Breast epithelium (tissue), 4 donors: ENCODE measurements at places on chromosomes 5 and 9. TPM values are rescaled to one million over a fixed set of nuclear protein-coding genes. Genes with fewer than 3 reads are reported as not detected.

DNA sequence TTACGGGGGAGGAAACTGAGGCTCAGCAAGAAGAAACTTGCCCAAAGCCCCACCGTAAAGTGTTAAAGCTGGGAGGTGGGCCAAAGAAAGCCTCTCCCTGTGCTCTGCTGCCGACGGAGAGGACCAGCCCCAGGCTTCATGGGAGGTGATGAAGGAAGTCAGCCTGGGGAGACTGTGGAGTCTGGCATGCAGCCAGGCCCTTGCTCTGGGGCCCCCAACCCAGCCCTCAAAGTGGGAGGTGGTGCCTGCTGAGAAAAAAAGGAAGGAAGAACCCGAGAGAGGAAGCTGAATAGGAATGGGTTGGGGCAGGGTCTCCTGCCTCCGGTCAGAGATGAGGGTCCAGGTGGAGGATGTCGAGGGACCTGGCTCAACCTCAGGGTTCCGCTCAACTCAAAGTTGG, 3.8 kb downstream of the RNF44 start:
- DNase-seq: no peak

SLC9A3 gene
- total RNA-seq: 5.6 TPM

AGXT2 gene
- total RNA-seq: not detected

MSMP gene
- not detected for total RNA-seq

ADAMTS13 gene
- 0.88 TPM for total RNA-seq

DNA sequence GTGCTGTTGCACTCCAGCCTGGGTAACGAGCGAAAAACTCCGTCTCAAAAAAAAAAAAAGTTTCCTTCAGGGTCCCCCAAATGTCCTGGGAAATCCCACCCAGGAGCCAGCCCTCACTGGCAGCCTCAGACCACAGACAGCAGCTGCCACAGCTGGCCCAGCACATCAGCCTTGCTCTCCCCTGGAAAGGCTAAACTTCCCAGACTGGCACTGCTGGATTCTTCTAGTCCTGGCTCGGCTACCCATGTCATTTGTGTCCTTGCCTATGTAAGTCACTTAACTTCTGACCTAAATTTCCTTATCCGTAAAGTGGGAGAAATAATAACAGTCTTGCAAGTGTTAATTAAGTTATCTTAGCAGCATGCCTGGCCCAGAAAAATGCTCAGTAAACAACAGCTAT, 8.6 kb upstream of the PRRC2B start:
- DNase-seq: no peak

SAXO1 gene
- 0.16 TPM for total RNA-seq

DNA sequence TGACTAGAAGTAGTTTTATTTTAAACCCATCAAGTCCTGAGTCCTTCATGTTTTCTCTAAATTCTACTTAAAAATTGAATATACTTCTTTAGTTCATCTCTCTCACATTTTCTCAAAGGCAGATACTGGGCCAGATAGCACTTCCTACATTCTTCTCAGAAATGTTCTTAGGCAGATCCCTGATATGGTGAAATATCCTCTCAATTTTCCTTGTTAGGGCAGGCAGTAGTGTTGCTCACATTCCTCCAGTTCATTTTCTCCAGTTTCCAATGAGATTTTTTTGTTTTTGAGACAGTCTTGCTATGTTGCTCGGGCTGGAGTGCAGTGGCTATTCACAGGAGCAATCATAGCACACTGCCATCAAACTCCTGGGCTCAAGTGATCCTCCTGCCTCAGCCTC, 5.7 kb downstream of the GCNT1 start:
- DNase-seq: no peak

DNA sequence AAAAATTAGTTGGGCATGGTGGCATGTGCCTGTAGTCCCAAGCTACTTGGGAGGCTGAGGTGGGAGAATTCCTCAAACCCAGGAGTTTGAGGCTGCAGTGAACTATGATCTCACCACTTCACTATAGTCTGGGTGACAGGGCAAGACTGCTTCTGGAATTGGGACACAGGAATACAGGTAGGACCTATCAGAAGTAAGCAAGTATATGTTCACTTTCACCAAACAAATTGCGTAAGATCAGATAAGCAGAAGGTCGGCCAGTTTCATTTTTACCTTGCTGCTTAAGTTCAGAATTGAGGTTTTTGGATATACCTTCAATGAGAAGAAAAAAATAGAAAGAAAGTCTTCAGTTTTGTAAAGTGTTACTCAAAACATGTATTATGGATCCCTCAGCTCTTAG, 171.7 kb downstream of the MAT2B start:
- no peak for DNase-seq

BARX1 gene
- total RNA-seq: 2.6 TPM

PCDHGB3 gene
- total RNA-seq: 10.2 TPM

GRCh38 chr5:180832638-180833068, 28.4 kb downstream of the ZFP62 start:
- DNase-seq: no peak

- no peak for DNase-seq
Observed at GRCh38 chr5:149002053-149002452, 60.8 kb downstream of the SH3TC2 start.

SEPTIN8 gene
- 40.0 TPM for total RNA-seq

TMC1 gene
- total RNA-seq: 0.16 TPM

PRRT1B gene
- not detected for total RNA-seq

GRCh38 chr5:40089269-40089668, 590.4 kb upstream of the PTGER4 start:
- DNase-seq: no peak

- no peak for DNase-seq
Observed at GRCh38 chr5:123997064-123997461, 485.1 kb downstream of the CSNK1G3 start.

- no peak for DNase-seq
Observed at GRCh38 chr5:11452852-11453251, 451.4 kb downstream of the CTNND2 start.

- no peak for DNase-seq
Observed at GRCh38 chr9:129317179-129318011, 139.3 kb upstream of the IER5L start.

DNA sequence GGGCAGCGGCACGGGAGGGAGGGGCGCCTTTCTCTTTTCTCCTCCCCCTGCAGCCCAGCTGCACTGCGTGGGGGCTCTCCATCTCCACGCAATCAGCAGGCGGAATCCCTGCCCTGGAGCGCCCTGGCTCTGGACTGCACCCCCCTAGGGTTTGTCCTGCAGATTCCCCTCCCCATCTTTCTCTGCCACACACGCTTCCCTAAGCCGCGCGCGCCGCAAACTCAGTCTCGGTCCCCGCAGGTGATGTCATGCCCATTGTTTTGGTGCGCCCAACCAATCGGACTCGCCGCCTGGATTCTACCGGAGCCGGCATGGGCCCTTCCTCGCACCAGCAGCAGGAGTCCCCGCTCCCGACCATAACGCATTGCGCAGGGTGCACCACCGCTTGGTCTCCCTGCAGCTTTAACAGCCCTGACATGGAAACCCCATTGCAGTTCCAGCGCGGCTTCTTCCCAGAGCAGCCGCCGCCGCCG, at the start of gene KCNN2:
TSS of gene KCNN2 (plus strand) at position 347 of the 473 bp plus-strand sequence. CDS start at position 417, 70 bp downstream.
- DNase-seq: peak; percentile 81

GRCh38 chr9:70510157-70510770, 95.8 kb upstream of the KLF9 start:
- no peak for DNase-seq

SPINK4 gene
- total RNA-seq: not detected

GRCh38 chr9:79026316-79026715, 545.4 kb upstream of the TLE4 start:
- no peak for DNase-seq

GRCh38 chr5:77353251-77353650, 138.9 kb downstream of the WDR41 start:
- no peak for DNase-seq

HACD4 gene
- 4.0 TPM for total RNA-seq

DNA sequence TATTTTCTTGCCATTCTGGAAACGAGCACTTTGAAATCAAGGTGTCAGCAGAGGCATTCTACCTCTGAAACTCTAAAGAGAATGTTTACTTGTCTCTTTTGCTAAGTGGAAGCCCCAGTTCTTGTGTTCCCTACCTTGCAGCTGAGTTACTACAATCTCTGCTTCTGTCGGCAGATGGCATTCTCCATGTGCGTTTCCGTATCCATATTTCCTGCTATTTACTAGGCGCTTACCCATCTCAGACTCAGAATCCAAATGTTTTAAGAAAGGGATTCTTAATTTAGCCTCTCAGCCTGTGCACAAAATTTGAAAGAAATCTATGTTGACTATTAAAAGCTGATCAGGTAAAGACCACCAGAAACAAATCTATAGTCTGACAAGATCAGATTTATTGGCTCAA, 221.3 kb upstream of the FTMT start:
- no peak for DNase-seq

KIF27 gene
- total RNA-seq: 6.9 TPM

DNA sequence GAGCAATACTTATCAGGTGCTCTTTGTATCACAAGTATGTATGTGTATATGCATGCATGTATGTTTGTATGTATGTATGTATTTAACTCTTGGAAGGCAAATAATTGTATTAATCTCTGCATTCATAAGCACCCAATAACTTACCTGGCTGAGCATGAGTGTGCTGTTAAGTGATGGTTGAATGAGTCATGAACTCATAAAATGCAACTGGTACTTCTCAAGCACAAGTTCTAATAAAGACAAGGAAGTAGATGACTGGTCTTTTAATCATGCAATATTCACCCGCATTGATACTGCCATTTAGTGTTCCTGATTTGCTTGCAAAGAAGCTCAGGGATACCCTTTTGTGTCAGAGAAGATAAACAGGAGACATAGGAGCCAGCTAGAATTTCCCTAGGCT, 204.9 kb upstream of the TRPM3 start:
- no peak for DNase-seq

DBH gene
- total RNA-seq: not detected

- DNase-seq: no peak
Observed at GRCh38 chr5:7419846-7420245, 23.9 kb downstream of the ADCY2 start.

CAMK4 gene
- 1.4 TPM for total RNA-seq

FBP1 gene
- total RNA-seq: 33.4 TPM

GRCh38 chr5:78499485-78499884, 139.1 kb downstream of the SCAMP1 start:
- no peak for DNase-seq

GRCh38 chr9:15944341-15944740, 391.5 kb downstream of the CCDC171 start:
- no peak for DNase-seq

DNA sequence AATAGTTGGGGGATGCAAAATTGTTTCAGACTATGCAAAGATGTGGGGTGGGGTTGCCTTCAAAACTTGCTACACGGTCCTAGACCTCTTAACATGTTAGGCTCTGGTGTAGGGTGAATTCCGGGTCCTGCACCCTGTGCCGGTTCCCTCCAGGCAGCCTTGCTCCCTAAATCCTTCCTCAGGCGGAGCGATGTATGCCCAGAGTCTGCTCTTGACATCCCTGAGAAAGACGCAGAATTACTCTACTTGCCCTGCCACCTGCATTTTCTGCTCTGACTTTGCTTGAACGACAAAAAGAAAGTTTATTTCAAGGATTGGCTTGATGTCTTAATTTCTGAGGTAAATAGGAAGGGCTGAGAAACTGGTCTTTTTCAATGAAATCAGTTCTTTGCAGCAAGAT, 691 bp downstream of the THBS4 start:
- DNase-seq: no peak

SLC45A2 gene
- not detected for total RNA-seq

- no peak for DNase-seq
Observed at GRCh38 chr5:176334031-176334770, 27.4 kb downstream of the KIAA1191 start.

DNA sequence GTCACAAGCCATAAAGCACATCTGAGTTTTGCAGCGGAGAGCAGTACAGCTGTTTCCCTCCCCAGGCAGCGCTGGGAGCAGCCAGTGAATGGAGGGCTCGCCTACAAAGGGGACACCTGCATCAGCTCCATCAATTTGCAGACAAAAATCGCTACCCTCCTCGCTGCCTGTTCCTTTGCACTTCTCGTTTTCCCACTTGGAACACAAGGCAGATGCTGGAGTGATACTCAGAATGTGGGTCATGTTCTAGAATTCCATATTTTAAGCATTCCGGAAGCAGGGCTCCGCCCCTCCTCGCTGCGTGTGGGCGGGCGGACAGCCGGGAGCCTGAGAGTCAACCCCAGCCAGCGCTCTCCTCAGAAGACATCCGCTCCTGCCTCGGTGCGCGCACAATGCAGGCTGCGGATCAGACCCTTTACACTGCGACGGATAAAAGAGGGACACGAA, 92.1 kb downstream of the LMNB1 start:
- no peak for DNase-seq

DNA sequence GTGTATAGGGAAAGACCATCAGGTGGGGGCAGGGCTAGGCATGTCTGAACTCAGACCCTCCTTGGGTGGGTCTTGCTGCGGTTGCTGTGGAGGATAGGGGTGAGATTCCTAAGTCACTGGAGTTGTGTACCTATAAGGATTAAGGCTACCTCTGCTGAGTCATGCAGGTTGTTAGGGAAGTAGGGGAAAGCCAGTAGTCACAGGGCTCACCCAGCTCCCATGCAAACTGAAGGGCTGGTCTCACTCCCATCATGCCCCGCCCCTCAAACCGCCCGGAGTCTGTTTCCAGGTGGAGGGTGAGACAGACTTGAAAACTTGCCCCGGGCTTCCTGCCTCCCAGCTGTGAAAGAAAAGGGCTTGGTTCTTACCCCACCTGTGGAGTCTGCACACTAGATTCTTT, 161.8 kb downstream of the CAVIN4 start:
- DNase-seq: no peak
